ENCODE measurements at places on chromosomes 7 and 10. TPM values are rescaled to one million over a fixed set of nuclear protein-coding genes. Genes with fewer than 3 reads are reported as not detected.

PLAC9 gene
- total RNA-seq: 1.0 TPM

DNA sequence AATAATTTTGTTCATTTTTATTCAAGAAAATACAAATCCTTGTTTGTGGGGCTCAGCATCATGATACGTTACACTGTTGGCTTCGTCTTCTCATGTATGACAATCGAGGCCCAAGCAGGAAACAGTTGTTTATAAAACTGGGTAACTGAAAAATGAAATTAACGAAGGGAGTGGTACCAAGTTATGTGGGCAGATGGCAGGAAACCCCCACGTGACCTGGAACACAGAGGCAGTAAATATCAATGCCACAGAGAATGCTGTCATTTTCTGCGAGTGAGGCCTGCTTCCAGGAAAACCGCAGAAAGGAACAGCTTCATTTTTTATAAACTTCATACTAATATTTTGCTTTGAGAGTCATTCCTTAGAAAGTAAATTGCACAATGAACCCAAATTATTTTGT is 201.0 kb upstream of the ADARB2 start:
- no peaks in the 10 kb centered on the region for H3K4me1 ChIP-seq
- no peak overlapping the region for H3K4me3 ChIP-seq
- DNase-seq: no peak
- peaks cover 12% of the 10 kb centered on the region for H3K36me3 ChIP-seq
- no peak overlapping the region for H3K27ac ChIP-seq
- H3K27me3 ChIP-seq: no peaks in the 10 kb centered on the region

GRCh38 chr7:7976677-7977076 is 8.1 kb downstream of the GLCCI1 start:
- no peak overlapping the region for H3K4me3 ChIP-seq
- DNase-seq: no peak

SOSTDC1 gene
- total RNA-seq: not detected

PRRT4 gene
- total RNA-seq: not detected

- no peak overlapping the region for H3K27ac ChIP-seq
- no peak for DNase-seq
- H3K36me3 ChIP-seq: peaks cover 30% of the 10 kb centered on the region
- H3K4me3 ChIP-seq: no peak overlapping the region
Measured at GRCh38 chr7:962401-963081, 8.1 kb upstream of the ADAP1 start.

- H3K27ac ChIP-seq: no peak overlapping the region
- H3K36me3 ChIP-seq: no peaks in the 10 kb centered on the region
- no peaks in the 10 kb centered on the region for H3K27me3 ChIP-seq
- H3K4me3 ChIP-seq: no peak overlapping the region
- DNase-seq: peak; percentile 14
Measured at GRCh38 chr7:20280475-20281351, 50.0 kb upstream of the ITGB8 start.

GRCh38 chr7:77820967-77821366 is 22.4 kb downstream of the PHTF2 start:
- peaks cover 5% of the 10 kb centered on the region for H3K4me1 ChIP-seq
- H3K27ac ChIP-seq: no peak overlapping the region
- no peak overlapping the region for H3K4me3 ChIP-seq
- no peak for DNase-seq
- H3K36me3 ChIP-seq: no peaks in the 10 kb centered on the region
- no peaks in the 10 kb centered on the region for H3K27me3 ChIP-seq

ABCA13 gene
- 0.20 TPM for total RNA-seq

GRCh38 chr10:16942381-16943078 is 125.3 kb upstream of the RSU1 start:
- no peak for DNase-seq
- H3K36me3 ChIP-seq: no peaks in the 10 kb centered on the region
- no peaks in the 10 kb centered on the region for H3K4me1 ChIP-seq
- no peak overlapping the region for H3K27ac ChIP-seq
- no peak overlapping the region for H3K4me3 ChIP-seq

DNA sequence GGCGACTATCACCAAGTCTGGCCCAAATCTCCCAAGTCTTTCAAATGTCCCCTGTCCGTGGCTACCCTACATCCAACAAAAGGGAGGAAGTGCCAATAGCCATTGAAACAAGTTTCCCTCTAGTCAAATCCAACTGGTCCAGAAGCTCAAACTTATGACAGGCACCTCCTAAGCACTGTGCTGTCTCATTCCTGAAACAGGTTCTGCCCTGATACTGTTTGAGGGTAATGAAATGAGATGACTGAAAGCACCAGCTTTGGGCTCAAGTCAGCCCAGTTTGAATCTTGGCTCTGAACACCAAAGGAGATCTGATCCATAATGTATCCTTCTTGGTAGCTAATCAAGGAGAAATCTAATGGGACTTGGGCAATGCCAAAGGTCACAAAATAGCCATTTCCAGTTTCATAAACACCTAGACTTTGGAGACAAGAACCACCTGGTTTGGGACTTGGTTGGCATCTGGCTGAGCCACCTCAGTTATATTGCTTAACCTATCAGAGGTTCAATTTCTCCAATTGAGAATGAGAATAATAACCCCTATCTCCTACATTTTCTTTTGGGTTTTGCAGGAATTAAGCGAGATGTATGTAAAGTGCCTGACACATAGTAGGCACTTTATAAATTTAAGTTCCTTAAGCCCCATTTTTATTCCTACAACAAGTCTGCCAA is 34.7 kb upstream of the ARID5B start:
- no peak overlapping the region for H3K4me3 ChIP-seq
- H3K27ac ChIP-seq: no peak overlapping the region
- H3K36me3 ChIP-seq: no peaks in the 10 kb centered on the region
- H3K4me1 ChIP-seq: no peaks in the 10 kb centered on the region

- no peaks in the 10 kb centered on the region for H3K36me3 ChIP-seq
- no peaks in the 10 kb centered on the region for H3K27me3 ChIP-seq
- DNase-seq: peak; percentile 14
Measured at GRCh38 chr10:110067960-110068770, 60.4 kb downstream of the ADD3 start.

DNA sequence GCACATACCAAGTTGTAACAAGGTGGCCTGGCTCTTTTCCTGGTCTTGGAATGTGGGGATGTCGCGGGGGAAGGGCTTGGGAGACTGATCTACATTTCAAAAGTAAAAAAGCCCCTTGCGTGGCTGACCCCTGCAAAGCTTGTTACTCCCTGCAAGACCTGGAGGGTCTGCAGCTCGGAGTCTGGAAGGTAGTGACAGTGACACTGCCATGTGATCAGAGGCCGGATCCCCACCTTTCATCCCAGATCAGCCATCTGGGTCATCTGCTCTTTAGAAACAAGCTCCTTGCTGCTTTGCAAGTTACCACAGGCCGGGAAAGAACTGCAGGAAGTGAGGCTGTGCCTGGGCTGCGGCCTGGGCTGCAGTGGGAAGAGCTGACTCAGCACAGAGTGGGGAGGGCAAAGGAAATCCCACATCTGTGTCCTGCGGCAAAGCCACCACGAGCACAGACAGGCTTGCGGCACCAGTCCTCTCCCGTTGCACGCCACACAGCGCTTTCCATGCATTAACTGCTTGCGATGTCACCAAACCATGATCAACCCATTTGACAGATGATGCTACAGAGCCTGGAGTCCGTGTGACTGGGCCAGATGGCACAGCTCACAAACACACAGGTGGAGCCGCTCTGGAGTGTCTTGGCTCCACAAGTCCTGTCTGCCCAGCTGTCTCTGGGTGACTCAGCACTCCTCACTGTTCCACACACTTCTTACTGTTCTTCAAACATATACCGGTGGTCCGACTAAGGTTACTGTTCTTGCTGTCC is 97.7 kb downstream of the SH3PXD2A start:
- H3K27ac ChIP-seq: peak overlapping the region; percentile 92
- H3K4me1 ChIP-seq: peaks cover 38% of the 10 kb centered on the region
- DNase-seq: peak; percentile 81

PTN gene
- 0.26 TPM for total RNA-seq

GRCh38 chr10:1696106-1696505 is 41.2 kb downstream of the ADARB2 start:
- H3K27me3 ChIP-seq: no peaks in the 10 kb centered on the region
- H3K27ac ChIP-seq: no peak overlapping the region
- DNase-seq: no peak
- H3K4me1 ChIP-seq: no peaks in the 10 kb centered on the region
- no peak overlapping the region for H3K4me3 ChIP-seq

DNA sequence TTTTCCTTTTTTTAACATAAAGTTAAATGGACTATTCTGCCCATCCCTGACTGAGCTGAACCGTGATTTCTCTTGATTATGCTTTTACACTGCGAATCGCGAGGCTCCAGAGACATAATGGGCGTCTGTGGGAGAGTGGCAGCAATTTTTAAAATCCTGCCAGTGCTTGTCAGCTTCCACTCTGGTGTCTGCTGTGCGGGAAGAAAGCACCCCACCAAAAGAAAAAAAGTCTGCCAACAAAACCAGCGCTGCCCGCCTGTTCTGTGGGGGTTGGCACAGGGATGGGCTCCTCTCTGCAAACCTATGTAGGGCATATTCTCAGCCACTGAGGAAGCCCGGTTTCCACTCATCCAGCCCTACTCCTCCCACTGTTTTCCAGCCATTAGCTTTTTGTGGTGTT is 592.3 kb upstream of the GALNT17 start:
- DNase-seq: no peak
- H3K4me1 ChIP-seq: no peaks in the 10 kb centered on the region
- H3K27ac ChIP-seq: no peak overlapping the region
- H3K4me3 ChIP-seq: no peak overlapping the region
- H3K27me3 ChIP-seq: no peaks in the 10 kb centered on the region

GRCh38 chr7:105198223-105198622 is 184.2 kb downstream of the KMT2E start:
- DNase-seq: no peak
- H3K4me3 ChIP-seq: no peak overlapping the region
- peaks cover 7% of the 10 kb centered on the region for H3K4me1 ChIP-seq
- H3K36me3 ChIP-seq: peaks cover 26% of the 10 kb centered on the region
- peak overlapping the region; percentile 24 for H3K27ac ChIP-seq

GRCh38 chr7:148720472-148720871 is 21.8 kb downstream of the CUL1 start:
- H3K27ac ChIP-seq: no peak overlapping the region
- H3K36me3 ChIP-seq: peaks cover 9% of the 10 kb centered on the region

GRCh38 chr7:100878685-100879084 is 3.8 kb downstream of the SRRT start:
- no peaks in the 10 kb centered on the region for H3K27me3 ChIP-seq
- peak overlapping the region; percentile 66 for H3K27ac ChIP-seq
- no peak overlapping the region for H3K4me3 ChIP-seq
- no peak for DNase-seq
- peaks cover 94% of the 10 kb centered on the region for H3K36me3 ChIP-seq

TUBAL3 gene
- total RNA-seq: 0.22 TPM

- peaks cover 5% of the 10 kb centered on the region for H3K36me3 ChIP-seq
- no peaks in the 10 kb centered on the region for H3K27me3 ChIP-seq
Measured at GRCh38 chr7:30321089-30321881, 36.9 kb downstream of the ZNRF2 start.

CPVL gene
- total RNA-seq: 49.0 TPM

DNA sequence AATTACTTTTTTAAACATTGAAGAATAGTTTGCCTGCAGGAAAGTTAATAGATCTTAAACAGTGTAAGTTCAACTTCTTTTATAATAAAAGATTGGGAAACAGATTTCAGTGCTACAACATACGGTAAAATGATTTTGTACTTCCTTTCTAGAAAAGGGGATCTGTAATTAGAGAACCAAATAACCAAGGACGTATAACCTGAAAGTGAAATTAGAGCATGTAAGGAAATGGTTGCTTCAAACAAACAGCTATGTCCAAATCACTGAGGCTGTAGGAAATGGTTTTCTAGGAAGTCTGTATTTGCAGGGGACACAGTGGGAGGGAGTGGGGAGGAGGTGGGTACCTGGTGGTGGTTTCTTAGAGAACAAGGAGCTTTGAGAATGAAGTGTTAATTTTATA is 57.9 kb upstream of the EXOC6 start:
- H3K27ac ChIP-seq: no peak overlapping the region
- no peak for DNase-seq
- no peaks in the 10 kb centered on the region for H3K36me3 ChIP-seq
- no peak overlapping the region for H3K4me3 ChIP-seq

SLC13A1 gene
- total RNA-seq: not detected

DNA sequence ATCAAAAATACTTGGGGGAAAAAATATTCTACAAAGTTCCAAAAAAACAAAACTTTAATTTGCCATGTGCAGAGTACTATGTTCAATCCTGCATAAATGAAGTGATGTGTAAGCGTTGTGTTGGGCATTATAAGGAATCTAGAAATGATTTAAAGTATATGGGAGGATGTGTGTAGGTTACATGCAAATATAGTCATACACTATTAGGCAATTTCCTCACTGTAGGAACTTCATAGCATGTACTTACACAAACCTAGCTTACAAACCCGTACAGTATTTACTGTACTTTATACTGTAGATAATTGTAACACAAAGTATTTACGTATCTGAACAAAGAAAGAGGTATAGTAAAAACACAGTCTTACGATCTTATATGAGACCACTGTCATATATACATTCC is 72.3 kb downstream of the NRBF2 start:
- no peak for DNase-seq
- H3K27ac ChIP-seq: no peak overlapping the region
- H3K36me3 ChIP-seq: peaks cover 62% of the 10 kb centered on the region
- no peak overlapping the region for H3K4me3 ChIP-seq
- H3K4me1 ChIP-seq: peaks cover 5% of the 10 kb centered on the region
- H3K27me3 ChIP-seq: no peaks in the 10 kb centered on the region

GRCh38 chr7:66207540-66207939 is 2.4 kb downstream of the TPST1 start:
- H3K4me3 ChIP-seq: no peak overlapping the region
- peaks cover 2% of the 10 kb centered on the region for H3K27me3 ChIP-seq
- peaks cover 22% of the 10 kb centered on the region for H3K4me1 ChIP-seq

DNA sequence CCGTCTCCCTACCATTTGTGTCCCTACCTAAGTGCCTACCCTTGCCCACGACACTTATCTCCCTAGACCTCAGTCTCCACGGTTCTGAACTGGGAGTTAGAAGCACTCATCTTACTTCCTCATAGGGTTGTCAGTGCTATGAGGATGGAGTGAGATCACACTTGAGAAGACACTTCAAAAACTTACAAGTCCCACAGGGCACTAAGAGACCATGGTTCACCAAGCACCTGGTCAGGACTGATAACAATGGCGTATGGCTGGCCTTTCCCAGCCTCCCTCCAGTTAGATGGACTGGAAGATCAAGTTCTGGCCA is 43.2 kb downstream of the KCNMA1 start:
- no peak for DNase-seq
- H3K4me1 ChIP-seq: peaks cover 19% of the 10 kb centered on the region
- H3K4me3 ChIP-seq: no peak overlapping the region
- H3K27ac ChIP-seq: no peak overlapping the region
- H3K36me3 ChIP-seq: peaks cover 7% of the 10 kb centered on the region
- H3K27me3 ChIP-seq: no peaks in the 10 kb centered on the region

DNA sequence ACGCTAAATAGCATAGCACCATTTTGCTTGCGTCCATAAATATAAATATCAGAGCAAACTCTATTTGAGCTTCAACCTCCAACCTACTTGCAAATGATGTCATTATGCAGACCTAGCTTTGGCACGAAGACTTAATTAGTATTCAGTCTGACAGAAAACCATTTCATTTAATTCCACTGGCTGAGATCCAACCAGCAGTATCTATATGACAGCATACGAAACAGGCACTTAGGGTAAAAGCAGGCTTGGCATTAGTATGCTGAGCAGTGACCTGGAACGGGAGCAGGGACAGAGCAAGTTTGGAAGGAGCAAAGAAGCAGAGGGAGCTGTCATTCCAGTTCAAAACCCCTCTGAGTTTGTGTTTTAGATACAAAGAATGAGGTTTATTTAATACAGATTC is 312.5 kb upstream of the CHRM2 start:
- H3K27ac ChIP-seq: no peak overlapping the region
- no peak overlapping the region for H3K4me3 ChIP-seq

Measured in MCF 10A (cell line).